Vagina (tissue), 2 donors: ENCODE measurements at places on chromosomes 4 and X.

- no peak for DNase-seq
Measured at GRCh38 chrX:136747003-136747986, 33.4 kb downstream of the ARHGEF6 start.

DNA sequence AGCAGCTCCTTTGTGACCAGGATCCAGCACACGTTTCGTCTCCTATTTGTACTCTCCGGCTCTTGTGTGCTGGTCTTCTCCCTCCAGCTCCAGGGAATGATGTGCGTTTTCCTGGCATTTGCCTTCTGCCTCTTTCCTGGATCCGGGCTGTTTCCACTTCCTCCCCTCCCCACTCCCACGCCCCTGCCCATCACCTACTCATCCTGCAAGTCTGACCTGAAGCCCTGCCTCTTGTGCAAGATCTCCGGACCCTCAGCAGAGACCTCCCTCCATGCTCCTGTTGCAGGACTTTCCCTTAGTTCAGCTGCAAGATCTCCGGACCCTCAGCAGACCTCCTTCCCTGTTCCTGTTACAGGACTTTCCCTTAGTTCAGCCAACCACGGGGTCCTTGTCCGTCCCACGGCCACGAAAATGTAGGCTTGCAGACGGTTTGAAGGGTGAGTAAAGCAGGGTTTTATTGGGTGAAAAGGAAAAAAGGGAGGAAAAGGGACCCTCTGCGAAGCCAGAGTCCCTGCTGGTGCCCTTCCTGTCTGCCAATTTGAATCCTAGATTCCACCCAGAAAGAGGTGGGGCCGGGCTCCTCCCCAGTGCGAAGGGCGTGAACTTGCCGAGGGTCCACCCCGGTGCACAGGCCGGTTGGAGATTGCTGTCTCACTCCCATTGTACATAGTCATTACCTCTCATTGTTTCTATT, 74.4 kb upstream of the IRF2 start:
- DNase-seq, result no peak

- DNase-seq, result no peak
Measured at GRCh38 chrX:126718440-126718839, 101.1 kb upstream of the PRR32 start.

GRCh38 chr4:125572601-125573000, 257.8 kb downstream of the FAT4 start:
- DNase-seq, result no peak

DNA sequence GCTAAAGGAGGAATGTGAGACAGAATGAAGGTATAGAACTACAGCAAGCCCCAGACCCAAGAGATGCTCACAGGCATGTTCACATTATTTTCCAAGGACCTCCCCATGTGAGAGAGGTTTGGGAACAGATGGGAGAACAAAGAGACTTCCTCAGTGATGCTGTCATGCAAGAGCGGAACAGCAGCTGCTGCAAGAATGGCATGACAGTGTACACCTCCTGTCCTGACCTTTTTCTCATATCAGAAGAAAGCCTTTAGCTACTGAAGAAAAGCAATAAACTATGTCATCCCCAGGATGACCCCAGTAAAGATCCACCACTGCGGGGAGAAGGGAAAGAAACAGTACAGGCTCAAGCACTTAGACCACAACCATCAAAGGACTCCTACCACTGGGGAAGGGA, 7.2 kb downstream of the PRDM5 start:
- no peak for DNase-seq
